ENCODE measurements at places on chromosomes 1 and 21. TPM values are rescaled to one million over a fixed set of nuclear protein-coding genes. Genes with fewer than 3 reads are reported as not detected.

Gene AGTRAP
- total RNA-seq = 71.4 TPM

Gene CYP4A11
- total RNA-seq = not detected

Gene BCAR3
- 52.1 TPM for total RNA-seq

Gene TRPM2
- total RNA-seq = 8.8 TPM

Gene PPIE
- total RNA-seq = 43.3 TPM

Gene KCNE2
- not detected for total RNA-seq

Gene MMEL1
- not detected for total RNA-seq

Gene CFAP107
- total RNA-seq = not detected

Gene TLR5
- total RNA-seq = 0.07 TPM

Gene MAB21L3
- total RNA-seq = 0.04 TPM

Gene SH3BP5L
- 29.8 TPM for total RNA-seq

Gene OR13G1
- total RNA-seq = not detected

Gene OR2L2
- total RNA-seq = not detected

Gene LAMB3
- 20.2 TPM for total RNA-seq

Gene SRGAP2B
- 13.8 TPM for total RNA-seq

Gene TTC39A
- total RNA-seq = 1.6 TPM

Gene CD101
- total RNA-seq = 0.60 TPM

Gene TCHH
- 0.19 TPM for total RNA-seq

Gene PIGR
- not detected for total RNA-seq

Gene TSSK3
- 0.07 TPM for total RNA-seq

Gene PIAS3
- total RNA-seq = 26.4 TPM
